NCI-H1417 treated with DMSO at 0.1 percent for 48 hours (cell line): ENCODE measurements at places on chromosomes 5 and 9.

DNA sequence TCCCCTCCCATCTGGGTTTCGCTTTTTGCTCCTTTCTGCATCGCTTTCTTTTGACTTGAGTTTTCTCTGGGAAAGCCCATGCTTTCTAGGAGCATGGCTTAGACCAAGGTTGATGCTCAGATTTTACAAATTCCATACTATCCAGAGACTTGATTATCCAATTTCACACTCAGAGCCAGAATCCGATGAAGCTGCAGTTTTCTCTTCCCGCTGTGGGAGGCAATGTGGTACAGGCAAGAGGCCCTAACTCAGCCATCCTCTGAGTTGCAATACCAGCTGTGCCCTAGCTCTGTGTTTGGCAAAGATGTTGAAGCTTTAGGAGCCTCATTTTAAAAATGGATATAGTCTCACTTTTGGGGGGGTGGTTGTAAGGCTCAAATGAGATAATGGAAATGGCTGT lies 85.1 kb downstream of the BRINP1 start:
- no peak for DNase-seq

DNA sequence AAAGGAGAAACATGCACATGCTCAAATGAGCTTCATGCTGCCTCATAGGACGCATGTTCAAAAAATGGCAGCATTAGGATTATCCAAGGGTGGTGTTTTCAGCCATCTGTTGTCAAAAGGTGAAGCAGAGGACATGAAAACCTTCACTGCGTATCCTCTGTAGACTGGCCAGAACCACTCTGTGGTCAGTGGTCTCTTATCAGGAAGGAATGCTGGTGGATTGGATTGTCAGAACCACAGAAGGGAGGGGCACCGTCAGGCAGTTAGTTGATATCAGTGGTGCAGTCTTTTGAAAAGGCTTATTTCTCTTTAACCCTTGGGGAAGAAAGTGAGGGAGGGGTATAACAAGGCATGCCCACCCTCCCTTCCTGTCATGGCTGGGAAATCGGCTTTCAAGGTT lies 100.1 kb downstream of the FBXL7 start:
- DNase-seq, result no peak

- no peak for DNase-seq
These were observed 95.3 kb upstream of the RASGRF2 start for GRCh38 chr5:80864706-80865435.

DNA sequence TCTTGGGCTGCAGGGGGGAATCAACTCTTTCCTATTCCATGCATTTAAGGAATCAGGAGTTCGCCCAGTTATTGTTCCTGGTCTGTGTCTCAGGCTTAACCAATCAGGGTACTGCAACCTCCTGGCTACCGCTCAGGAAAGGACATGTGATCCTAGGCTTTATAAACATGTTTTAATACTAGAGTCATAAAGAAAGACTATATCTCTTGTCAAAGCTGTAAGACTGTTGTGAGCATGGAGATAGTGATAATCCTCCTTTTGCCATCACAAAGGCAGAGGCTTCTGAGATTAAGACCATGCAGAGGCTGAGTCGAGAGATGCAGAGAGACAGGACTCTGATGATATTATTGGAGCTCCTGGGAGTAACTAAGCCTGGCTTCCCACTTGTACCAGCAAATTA lies 137.0 kb downstream of the YIPF5 start:
- no peak for DNase-seq

DNA sequence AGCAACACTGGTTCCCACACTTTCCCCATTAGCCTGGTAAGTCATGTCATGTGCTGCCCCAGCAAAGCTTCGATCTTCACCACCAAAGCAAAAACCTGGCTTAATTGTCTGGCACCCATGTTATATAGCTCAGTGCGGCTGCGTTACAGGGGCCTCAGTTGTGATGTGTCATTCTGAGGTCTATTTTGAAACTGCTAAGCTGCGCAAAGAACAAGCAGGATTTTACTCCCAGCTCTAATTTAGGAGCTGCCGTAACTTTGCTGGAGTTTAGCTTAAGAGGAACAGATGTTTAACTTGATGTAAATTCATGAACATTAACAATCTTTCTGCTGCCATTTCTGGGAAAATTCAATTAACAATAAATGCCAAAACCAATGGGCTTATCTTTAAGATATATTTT lies 274.1 kb downstream of the HSPA4 start:
- no peak for DNase-seq

- no peak for DNase-seq
These were observed at the start of gene NIPAL4 for GRCh38 chr5:157459715-157460599. NIPAL4 (plus strand) TSS chr5:157460213; CDS start chr5:157460321, 108 bp downstream.

DNA sequence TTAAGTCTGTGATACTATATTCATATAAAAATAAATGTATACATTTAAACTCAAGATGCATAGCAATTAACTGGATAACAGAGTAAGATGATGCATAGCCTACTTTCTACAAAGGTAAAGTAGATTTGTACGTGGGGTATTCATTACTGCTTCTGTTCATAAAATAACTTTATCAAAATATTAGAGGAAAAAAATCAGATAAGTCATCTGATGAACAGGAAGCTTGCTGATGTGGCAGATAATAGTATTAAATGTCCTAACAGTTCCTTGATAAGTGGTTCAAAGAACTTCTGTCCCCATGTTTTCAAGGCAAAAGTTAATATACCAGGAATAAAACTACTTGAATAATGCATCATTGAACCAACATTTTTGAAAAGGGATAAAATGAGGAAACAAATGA lies 123.7 kb downstream of the NFIB start:
- DNase-seq, result no peak

DNA sequence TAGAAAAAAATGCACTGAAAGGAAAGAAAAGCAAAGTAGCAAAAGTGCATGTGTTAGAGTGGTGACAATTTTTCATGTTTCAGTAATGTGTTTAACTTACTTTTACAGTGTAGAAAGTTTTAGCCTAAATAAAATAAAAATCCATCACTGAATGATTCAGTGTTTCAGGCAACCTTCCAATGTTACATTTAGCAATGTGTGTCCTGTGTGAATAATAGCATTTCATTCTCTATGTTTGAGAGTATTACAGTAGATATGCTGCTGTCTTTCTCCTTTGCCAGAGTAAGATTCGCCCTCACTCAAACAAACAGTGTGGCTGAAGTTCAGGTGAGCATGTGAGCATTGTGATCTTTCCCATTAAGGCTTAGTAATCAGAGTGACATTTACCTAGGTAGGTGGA lies 171.1 kb downstream of the TARS1 start:
- DNase-seq, result no peak

DNA sequence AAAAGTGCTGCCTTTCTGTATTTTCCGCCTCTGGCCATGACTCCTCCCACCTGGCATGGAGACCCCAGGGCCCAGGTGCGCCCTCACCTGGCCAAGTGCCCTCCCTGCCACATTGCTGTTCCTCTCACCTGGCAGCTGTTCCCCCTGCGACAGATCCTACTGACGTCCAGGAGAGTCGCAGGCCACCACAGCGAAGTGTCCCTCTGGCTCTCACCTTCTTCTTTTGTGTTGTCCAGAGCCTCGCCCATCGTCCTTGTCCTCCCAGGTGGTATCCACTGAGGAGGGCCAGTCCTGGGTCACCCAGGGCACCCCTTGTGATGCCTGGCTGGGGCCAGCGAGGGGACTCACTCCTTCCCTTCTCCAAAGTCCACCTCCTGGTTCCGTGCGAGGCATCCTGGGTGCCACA lies 2.6 kb downstream of the NKD2 start:
- DNase-seq, result no peak

GRCh38 chr5:45284436-45284835 lies 411.7 kb downstream of the HCN1 start:
- DNase-seq, result no peak

- DNase-seq, result peak; percentile 69
These were observed 52.8 kb downstream of the WHRN start for GRCh38 chr9:114452219-114453165.

- no peak for DNase-seq
These were observed 16.8 kb downstream of the ABCA1 start for GRCh38 chr9:104911032-104911607.

- no peak for DNase-seq
These were observed 9.3 kb downstream of the PTGER4 start for GRCh38 chr5:40688996-40689395.

- DNase-seq, result no peak
These were observed 329.0 kb upstream of the MPDZ start for GRCh38 chr9:13608451-13608850.

GRCh38 chr5:50922942-50923767 lies 256.7 kb downstream of the PARP8 start:
- DNase-seq, result no peak

GRCh38 chr9:130995086-130996011 lies 13.6 kb upstream of the LAMC3 start:
- no peak for DNase-seq

- no peak for DNase-seq
These were observed 1082.5 kb upstream of the WWC1 start for GRCh38 chr5:167208911-167209310.

GRCh38 chr5:8943301-8943700 lies 602.6 kb downstream of the SEMA5A start:
- no peak for DNase-seq

- no peak for DNase-seq
These were observed 15.8 kb downstream of the CDH6 start for GRCh38 chr5:31209334-31209733.

DNA sequence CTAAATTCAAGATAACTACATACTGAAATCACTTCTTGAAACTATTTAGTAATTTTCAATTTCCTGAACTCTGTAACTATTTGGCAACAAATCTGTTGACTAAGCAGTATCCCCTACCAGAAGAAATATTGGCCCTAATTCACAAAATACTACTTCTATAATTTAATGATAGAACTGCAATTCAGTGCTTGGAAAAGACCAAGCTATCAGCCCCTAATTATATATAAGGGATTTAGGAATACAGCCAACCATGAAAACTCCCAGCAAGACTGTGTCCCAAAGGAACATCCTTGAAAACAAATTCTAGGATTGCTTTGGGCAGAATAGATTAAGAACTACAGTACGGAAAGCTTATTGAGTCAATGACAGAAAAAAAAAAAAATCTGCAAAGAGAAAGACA lies 169.2 kb downstream of the RAB3C start:
- no peak for DNase-seq

GRCh38 chr9:26574256-26574655 lies 318.3 kb downstream of the CAAP1 start:
- DNase-seq, result no peak

DNA sequence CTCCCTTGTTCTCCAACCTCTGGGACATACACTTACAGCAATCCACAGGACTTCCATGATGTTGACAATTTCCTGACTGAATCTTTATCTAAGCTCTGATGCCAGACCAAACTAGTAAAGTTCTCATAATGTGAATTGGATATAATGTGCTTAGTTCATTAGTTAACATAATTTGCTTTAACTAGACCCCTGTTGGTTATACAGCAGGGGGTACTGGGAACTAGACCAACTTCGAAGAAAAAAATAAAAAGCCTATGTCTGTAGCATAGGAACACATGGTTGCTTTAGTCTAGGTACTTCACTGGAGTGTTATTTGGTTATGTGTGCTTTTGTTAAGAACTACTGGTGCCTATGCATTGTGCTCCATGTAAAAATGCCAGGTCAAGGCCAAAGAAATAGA lies 173.8 kb downstream of the ADAMTS6 start:
- no peak for DNase-seq

- no peak for DNase-seq
These were observed 74.7 kb downstream of the CEMIP2 start for GRCh38 chr9:71693607-71694006.

GRCh38 chr9:117120061-117120460 lies 294.8 kb downstream of the ASTN2 start:
- DNase-seq, result no peak

- no peak for DNase-seq
These were observed 9.2 kb upstream of the ERAP1 start for GRCh38 chr5:96816991-96817390.

- DNase-seq, result no peak
These were observed at the start of gene CA9 for GRCh38 chr9:35673132-35674024. CA9 (plus strand) TSS chr9:35673928; CDS start chr9:35673960, 32 bp downstream.

DNA sequence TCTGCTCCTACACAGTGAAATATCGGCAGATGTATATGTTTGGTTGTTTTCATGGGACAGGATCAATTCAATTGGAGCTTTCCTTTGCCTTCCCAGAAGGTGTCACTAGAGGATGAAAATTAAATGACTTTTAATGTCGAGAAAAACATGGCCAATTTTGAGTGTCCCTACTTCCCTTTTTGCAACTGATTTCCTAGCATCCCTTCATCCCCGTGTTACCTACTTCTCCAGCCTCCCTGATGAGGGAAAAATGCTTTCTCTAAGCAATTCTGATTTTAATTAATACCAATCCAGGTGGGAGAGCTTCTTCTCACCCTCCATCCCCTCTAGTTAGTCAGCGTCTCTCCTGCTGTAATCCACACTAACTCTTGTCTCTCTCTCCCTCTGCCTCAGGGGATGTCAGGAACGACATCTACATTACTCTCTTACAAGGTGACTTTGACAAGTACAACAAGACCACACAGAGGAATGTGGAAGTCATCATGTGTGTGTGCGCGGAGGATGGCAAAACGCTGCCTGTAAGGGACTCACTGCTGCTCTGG lies 64.9 kb downstream of the DOCK2 start:
- DNase-seq, result no peak

GRCh38 chr5:127022846-127023245 lies 7.5 kb downstream of the MARCHF3 start:
- no peak for DNase-seq

- no peak for DNase-seq
These were observed 79.5 kb upstream of the IL12B start for GRCh38 chr5:159409801-159410200.

GRCh38 chr9:127767410-127767809 lies 11.1 kb downstream of the SH2D3C start:
- DNase-seq, result no peak

DNA sequence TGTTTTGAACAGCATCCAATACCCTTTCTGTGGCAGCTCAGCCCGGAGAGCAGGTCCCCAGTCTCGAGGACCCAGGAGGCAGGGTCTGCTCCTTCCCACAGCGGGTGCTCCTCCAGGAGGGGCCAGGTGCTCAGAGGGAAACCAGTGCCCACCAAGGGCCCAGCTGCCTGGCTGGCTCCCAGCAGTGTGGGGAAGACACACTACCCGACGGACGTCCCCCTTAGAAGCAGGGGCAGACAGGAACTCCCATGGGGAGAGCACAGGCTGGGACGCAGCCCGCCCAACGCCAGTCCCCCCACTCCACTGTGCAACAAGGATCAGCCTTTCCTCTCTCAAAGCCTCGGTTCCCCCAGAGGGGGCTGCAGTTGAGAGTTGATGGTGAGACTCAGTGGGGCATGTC lies 57.6 kb downstream of the ADAMTS2 start:
- no peak for DNase-seq

DNA sequence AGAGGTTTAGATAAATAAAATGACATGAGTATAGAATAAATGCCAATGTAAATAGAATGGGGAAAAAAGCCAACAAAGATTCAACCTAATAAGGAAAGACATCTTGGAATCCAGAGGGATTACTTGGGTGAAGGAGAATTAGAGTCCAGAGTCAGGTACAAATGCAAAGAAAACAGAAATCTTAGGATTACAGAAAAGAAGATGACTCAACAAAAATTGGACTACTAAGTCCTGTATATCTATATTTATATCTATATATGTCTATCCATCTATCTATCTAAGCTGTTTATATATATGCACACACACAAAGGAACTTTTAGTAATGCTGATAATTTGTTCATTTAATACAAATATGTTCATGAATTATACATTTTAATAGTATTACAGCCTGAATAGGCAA lies 27.6 kb downstream of the FAM174A start:
- no peak for DNase-seq
